ENCODE measurements at places on chromosomes 4 and X.

DNA sequence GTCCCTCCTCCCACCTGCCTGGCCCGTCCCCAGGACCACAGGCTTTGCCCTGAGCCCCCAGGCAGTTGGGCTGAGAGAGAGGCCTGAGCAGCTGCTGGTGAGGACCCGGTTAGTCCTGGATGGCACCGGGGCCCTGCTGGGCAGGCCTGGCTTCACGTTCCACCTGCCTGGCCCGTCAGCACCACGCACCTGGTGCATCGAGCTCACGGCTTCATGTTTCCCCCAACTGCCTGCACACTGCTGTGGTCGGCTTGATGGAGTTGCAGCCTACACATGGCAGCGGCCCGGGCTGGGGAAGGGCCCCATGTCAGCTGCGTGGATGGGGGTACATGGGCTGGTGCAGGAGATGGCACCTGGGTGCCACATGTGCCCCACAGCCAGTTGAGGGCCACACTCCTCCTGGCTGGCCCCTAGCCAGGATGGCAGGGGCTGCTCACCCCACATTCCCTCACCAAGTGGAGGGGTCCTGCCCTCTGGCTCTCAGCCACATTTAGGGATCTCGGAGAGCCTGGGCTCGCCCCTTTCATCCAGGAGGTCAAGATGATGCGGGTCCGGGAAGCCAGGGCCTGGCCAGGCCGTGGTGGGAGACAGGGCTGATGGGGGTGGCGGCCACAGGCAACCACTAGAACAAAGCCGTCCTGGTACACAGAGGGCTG lies 28.5 kb downstream of the NKX1-1 start:
- no peak for DNase-seq

DNA sequence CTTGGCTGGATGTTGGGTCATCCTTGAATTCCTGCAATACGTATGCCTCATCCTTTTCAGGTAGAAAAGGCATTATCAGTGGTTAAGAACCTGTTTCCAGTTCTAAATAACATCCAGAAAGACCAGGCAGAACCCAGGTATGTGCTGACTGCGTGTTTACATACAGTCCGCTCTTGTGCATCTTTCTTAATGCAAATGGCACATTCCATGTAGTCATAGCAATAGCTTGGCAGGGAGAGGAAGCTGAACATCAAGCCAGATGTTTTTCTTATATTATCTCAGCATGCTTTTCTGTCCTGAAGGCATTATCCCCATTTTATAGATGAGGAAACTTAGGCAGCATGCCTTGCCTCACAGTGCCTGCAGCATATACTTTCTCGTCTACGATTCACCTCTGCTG lies 2.1 kb downstream of the DCLK2 start:
- peak; percentile 57 for DNase-seq

DNA sequence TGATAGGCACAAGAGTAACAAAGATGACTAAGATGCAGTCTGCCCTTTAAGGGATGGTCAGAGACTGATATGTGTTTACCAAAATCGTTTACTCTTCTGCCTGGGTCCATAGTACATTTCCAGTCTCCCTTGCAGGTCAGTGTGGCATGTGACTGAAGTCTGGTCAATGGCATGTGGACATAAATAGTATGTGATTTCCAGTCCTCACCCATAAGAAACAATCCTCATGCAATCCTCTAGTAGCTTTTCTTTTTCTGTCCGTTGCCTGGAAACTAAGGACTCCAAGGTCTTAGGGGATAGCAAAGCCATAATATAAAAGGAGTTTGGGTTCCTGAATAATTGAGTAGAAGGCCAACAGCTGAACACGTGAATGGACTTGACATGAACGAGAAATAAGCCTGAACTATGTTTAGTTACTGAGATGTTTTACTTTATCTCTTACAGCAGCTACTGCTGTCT lies 1.1 kb downstream of the SLC9B2 start:
- DNase-seq, result peak; percentile 30

DNA sequence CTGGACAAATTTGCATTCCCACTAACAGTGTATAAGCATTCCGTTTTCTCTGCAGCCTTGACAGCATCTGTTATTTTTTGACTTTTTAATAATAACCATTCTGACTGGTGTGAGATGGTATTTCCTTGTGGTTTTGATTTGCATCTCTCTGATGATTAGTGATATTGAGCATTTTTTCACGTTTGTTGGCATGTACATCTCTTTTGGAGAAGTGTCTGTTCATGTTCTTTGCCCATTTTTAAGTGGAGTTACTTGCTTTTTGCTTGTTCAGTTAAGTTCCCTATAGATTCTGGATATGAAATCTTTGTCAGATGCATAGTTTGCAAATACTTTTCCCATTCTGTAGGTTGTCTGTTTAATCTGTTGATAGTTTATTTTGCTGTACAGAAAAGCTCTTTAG lies 68.8 kb downstream of the ADAMTS3 start:
- DNase-seq, result peak; percentile 7

Data from fibroblast of lung (primary cell).